ENCODE measurements at places on chromosomes 16 and 17.

- DNase-seq = no peak
Measured at GRCh38 chr17:4460661-4461060, 26.9 kb downstream of the SPNS3 start.

GRCh38 chr17:40775945-40776344 is 3.9 kb upstream of the KRT26 start:
- no peak for DNase-seq

DNA sequence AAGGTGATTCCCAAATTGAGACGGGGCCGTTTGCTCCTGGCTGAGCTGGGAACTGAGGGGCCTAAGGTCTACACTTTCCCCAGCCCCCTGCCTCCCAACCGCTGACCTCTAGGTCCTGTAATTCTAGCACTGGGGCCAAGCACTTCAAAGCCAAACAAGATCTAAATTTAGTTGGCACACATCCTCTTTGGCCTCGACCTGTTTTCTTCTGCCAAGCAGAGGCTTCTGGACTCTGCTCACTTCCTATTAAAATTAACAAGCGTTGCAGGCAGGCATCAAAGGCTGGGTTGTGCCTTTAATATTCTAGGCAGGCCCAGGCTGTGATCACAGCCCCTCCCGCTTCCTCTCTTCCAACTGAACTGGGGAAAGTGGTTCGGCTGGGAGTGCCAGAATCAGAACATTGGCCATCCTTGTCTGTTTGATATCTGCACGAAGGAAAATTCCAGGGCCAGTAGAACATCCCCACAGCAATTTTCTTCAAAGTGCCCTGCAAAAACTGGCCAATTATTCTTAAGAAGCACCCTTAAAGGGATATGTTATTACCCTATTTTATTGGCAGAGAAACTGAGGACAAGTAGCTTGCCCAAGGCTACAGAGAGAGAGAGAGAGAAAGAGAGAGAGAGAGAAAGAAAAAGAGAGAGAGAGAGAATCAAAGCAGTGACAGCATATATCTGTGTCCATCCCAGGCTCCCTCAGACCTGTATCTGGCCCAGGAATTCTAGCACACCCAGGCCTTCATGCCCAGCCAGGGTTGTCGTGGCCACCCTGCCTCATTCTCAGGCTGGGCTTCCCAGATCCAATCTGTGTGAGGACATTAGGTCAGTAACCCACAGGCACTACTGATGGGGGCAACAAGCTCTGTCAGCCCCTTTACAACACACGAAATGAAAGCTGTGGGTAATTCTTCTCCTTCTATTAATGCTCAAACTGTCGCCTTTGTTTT is 12.8 kb upstream of the MT4 start:
- DNase-seq = no peak

DNA sequence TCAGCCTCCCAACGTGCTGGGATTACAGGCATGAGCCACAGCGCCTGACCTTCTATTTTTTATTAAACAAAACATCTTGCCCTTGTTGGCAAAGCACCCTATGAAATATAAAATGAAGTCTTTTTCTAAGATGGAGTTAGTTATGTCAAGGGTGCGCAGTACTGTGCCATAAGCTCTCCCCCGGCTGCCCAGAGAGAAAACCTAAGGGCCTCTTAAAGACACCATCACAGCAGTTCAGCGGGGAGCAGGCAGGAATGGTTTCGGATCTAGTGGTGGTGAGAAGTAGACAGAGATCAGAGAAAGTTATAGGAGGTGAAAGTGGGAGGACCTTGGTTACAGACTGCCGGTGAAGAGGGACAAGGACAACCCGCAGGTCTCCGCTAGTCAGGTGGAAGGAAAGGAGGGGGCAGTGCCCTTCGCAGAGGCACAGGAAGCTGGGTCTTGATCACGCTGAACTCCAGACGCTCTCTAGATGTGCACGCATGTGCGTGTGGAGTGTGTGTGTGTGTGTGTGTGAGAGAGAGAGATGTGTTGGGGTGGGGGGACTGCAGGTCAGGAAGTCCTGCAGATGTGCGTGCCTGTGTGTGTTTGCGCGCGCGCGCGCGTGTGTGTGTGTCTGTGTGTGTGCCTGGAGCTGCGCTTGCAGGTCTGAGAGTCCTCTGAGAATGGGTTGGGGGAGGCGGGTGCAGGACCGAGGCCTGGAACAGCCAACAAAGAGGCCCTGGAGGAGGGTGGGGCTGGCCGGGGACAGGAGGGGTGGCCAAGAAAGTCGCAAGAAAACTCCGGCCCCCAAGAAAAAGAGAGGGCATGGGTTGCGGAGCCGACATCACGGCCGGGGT is 748 bp upstream of the CMTM3 start:
- DNase-seq = peak; percentile 21

- no peak for DNase-seq
Measured at GRCh38 chr17:58956997-58957724, 149.5 kb downstream of the TRIM37 start.

DNA sequence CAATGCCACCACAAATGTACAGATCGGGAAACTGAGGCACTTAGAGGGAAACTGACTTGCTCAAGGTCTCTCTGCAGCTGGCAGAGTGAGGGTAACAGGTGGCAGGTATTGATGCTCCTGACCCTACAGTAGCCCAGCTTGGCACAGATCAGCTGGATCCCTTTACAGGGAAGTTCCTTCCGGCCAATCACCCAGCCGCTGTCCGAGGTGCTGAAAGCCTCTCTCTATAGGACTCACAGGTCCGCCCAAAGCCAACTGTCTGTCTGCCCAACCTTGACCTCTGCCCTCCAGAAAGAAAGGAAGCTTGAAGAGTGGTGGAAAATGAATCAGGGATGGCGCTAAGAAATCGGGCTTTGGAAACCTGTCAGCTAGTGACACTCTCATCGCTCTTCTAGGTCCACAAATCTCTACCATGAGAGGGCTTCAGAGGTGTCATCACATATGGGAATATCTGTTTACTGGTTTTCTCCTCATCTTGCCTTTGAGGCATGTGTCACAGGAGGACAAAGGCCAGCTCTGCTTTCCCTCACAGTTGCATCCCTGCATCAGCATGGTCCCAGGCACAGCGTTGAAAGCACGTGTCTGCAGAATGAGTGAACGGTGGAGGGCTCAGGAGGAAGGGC is 246.2 kb downstream of the KATNIP start:
- no peak for DNase-seq

- no peak for DNase-seq
Measured at GRCh38 chr17:27455236-27455913, 873 bp upstream of the KSR1 start.

- no peak for DNase-seq
Measured at GRCh38 chr16:54273566-54273965, 13.0 kb downstream of the IRX3 start.

Measured in stimulated activated CD4-positive, alpha-beta T cell treated with anti-CD3 and anti-CD28 coated beads, Interleukin-1b, Interleukin-23, amount 100 ng/mL, for 1 hour (primary cell).